Activated naive CD4-positive, alpha-beta T cell treated with Interleukin-2 at 50 U/mL for 16 hours (primary cell): ENCODE measurements at places on chromosomes 16 and 17.

GRCh38 chr17:8728251-8728938, 16.2 kb downstream of the CCDC42 start:
- no peak for DNase-seq

- DNase-seq = no peak
Measured at GRCh38 chr16:81174644-81175324, 63.7 kb upstream of the BCO1 start.

DNA sequence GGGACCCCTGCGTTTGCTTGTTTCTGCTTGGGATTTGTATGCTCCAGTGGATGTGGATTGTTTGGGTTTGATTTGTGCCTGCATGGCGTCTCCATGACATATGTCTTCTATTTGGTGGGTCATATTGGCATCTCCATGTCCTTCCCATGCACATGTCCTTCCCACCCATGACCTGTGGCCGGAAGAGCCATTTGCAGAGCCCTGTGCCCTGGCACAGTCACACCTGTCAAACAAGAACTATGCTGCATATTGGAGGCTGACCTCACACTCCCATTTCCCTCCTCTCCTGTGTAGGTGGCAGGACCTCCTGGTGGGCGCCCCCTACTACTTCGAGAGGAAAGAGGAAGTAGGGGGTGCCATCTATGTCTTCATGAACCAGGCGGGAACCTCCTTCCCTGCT, 15.8 kb downstream of the ITGA3 start:
- no peak for DNase-seq

- DNase-seq = no peak
Measured at GRCh38 chr16:81127051-81127450, 30.9 kb upstream of the GCSH start.

DNA sequence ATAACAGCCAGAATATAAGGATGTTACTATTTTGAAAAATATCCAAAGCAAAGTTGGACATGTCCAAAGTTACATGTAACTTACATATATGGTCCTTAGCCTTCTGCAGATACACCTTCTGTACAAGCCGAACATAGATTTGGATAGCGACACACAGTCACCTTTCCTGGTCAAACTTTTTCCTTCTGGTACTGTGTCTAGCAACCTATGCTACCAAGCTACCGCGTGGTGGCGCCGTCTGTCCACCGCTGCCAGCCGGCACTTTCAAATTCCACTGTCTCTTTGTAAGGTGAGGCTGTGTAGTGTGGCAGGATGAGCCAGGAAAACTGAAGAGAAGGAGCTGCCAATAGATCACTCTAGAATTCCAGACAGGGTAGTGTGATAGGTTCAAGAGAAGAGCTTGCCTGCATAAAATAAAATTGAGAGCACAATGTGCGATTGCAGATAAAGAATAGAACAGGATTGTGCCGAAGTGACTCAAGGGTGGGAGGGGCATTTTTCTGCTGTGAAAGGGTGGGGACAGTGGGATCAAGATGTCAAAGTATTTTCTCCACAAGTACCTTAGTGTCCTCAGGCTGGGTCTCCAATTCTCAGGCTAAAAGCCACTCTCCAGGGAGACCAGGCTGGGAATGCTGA, 366.9 kb downstream of the SLC39A11 start:
- peak; percentile 49 for DNase-seq

DNA sequence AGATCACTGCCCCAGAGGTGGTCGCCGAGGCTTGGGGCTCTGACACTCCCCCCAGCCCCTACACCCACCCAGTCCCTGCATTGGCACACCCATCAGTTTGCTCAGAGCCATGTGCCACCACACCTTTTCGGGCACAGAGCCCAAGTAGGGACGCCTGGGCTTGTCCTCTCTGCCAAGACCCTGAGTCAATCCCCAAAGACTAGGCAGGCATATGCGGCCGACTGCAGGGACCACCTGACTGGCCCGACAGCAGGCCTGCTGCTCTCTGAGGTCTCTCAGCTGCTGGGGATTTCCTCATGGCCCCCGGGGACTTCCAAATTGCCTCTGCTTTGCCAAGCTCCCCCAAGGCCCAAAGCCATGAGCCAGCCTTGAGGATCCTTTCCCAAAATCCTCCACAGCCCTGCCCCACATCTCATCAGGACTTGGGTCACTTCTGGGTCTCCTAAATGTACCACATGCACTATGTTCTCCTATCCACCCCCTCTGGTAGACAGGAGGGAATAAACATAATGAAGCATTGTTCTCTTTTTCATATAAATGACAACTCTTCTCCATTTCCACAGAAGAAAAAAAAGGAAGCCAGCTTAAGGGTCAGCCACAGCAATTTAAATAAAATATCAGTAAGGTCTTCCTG, 30.6 kb downstream of the MYO18A start:
- no peak for DNase-seq

GRCh38 chr17:44466339-44466738, 36.9 kb downstream of the GPATCH8 start:
- no peak for DNase-seq

DNA sequence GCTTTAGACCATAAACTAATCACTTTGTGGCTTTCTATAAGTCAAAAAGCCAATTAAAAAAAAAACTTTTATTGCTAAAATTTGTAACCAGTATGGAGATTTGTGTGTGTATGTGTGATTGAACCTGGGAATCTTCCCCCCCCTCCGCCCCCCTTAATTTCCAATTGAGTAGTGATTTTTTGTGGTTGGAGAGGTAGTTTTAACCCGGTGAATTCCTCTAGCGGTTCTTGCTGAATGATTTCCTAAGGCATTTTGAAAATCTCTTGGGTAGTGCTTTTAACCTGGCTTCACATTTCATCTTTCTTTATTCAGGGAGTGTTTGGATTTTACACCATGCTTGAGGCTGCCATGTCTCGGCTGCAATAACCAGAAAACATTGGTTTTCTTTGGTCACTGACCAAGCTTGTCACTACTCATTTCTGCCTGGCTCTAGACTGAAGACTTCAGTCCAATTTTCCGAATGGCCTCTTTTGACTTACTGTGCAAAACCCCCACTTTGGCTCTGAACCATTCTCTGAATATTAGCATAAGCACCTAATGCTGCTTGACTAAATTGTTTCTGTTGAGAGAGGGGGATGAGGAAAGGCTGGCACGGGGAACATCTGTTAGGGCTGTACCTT, 35.6 kb downstream of the PRKCA start:
- DNase-seq = no peak

- DNase-seq = no peak
Measured at GRCh38 chr17:35447499-35447898, 1.1 kb downstream of the SLFN13 start.

DNA sequence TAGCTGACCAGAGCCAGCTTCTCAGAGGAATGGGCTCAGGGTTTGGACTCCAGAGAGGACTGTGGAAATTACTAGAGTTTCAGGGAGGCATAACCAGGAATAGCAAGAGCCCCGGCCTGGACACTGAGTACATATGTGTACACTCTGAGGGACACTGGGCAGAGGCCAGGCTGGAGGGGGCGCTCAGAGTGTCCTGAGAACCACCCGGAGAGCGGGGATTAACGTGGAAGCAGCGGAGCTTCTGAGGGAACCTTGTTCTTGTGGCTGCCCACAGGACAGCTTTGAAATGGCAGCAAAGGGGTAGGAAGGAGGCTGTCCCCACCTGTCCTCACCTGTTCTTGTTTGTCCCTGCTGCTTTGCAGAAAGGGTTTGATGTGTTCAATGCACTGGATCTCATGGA, 27.8 kb downstream of the PLCD3 start:
- DNase-seq = no peak

DNA sequence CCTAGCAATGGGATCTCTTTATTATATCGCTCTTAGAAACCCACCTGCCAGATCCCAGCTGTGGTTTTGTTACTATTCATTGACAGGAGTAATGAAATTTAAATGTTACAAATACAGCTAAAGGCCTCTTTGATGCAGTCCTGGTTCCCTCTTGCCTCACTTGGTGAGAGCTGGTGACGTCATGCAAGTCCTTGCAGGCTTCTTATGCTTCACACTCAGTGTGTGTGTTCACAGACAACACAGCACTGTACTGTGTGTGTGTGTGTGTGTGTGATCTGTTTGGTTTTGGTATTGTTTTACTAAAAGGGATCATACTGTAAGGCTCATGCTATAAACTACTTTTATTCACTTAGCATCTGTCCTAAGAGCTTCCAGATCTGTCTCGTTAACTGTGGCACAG, 75.0 kb downstream of the USP22 start:
- no peak for DNase-seq

- DNase-seq = no peak
Measured at GRCh38 chr16:52805559-52806168, 247.0 kb downstream of the CHD9NB start.

GRCh38 chr17:75288359-75288758, 874 bp downstream of the SLC25A19 start:
- DNase-seq = no peak

GRCh38 chr17:33504571-33504970, 211.5 kb upstream of the ASIC2 start:
- no peak for DNase-seq

DNA sequence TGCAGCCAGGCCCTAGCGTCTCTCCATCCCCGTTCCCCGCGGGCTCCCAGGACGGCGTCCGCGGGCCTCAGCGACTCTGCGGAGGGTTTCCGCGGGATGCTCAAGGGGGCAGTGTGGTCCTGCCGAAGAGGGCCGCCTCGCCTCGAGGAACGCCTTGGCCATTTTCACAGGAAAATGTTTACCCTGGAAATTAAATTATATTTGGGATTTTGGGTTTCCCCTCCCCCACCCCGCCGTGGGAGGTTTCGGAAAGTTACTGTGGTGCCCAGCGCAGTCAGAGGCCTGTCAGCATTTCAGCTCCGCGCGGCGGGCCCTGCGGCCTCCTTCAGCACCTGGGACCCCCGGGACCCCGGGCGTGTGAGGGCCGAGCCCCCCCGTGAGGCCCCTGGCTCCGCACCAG, 94.5 kb downstream of the PCTP start:
- no peak for DNase-seq

DNA sequence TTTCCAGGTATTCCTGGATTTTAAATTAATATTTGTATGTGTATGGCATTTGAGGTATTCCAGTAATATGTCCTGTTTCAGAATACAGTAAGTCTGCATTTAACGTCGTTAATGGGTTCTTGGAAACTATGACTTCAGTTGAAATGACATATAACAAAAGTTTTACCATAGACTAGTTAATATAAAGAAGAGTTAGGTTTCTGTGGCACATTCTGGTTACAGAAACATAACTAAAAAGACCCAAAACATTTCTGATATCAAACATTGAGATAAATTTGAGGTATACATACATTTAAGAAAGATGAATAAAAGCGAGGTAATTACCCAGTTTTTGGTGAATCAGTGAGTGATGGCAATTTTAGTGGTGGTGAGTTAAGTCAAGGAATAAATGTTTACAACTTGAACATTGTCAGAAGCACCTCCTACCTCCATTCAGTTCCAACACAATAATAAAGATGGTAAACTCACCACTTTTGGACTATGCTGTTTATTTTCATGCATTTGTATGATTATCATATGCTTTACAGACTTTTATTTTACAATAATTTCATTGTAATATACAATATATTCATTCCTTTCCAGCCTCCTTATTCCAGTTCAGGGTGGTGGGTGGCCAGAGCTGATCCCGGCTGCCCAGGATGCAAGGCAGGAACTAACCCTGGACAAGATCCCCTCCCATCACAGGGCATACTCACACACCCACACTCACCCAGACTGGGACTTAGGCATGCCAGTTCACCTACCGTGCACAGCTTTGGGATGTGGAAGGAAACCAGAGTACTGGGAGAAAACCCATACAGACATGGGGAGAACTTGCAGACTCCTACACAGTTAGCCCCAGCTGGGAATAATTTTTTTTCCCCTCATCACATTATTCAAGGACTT, 9.7 kb downstream of the LUC7L3 start:
- no peak for DNase-seq

DNA sequence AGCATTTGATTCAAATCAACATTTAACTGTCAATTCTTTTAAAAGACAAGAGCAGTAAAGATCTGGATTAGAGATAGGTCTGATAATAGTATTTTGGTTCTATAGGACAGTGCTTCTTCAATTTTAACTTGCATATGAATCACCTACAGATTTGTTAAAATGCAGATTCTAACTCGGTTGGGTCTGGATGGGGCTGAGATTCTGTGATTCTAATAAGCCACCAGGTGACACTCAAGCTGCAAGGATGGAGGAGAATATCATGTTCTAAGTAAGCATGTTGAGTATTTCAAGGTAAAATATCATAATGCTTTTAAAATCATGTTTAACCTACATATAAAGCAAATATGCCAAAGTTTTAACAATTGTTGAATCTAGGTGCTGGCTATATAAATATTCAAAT, 15.8 kb downstream of the TSPOAP1 start:
- no peak for DNase-seq

DNA sequence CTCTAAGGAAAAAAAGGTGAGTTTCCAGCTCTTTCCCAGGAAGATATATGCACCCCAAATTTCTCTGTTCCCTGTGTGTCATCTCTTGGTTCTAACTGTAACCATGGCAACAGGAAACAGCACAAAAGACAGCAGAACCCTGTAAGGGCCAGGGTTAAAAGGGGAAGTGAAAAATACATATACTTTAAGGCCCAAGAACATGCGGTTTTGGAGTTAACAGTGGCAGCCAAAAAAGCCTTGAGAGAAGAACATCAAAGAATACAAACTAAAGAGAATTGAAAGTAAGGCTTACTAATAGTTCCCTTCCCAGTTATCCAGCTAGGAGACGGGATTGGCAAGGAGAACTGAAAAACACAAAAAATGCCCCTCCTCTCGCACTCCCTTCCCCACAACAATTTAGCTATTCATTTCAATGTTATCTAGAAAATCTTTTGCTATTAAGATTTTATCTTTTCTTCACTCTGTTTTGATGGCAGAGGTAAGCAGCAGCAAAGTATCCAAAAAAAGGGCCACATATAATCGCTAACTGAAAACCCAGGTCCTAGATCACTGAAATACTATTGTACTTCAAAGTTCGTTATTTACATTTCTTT, 1.5 kb downstream of the SPOP start:
- DNase-seq = no peak

- DNase-seq = no peak
Measured at GRCh38 chr16:920051-920681, 50.6 kb downstream of the LMF1 start.

DNA sequence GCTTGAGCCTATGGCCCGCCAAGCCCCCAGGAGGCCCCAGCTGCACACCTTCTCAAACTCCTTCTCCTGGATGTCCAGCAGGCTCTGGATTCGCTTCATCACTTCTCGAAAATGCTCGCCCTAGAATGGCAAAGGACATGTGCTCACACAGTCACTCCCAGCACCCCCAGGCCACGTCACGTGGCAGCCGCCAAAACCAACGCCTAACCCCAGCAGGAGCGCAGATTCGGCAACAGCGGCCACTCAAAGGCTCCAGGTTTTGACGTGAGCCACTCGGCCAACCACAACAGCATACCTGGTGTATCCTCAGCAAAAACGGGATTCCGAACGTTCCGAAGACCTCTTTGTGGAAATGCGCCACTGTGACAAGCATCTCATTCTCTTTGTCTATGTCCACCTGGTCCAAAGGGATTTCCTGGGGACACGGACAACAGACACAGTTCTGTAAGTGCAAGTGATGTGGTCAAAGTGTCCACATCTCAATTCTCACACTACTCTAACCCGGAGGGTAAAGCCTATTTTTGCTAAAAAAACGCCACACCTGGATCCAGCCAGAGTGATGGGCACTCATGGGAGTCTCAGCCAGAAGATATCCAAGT, 12.7 kb downstream of the LITAFD start:
- DNase-seq = no peak
